ENCODE measurements at places on chromosomes 5 and 9.

- no peak for DNase-seq
These were observed 489.1 kb downstream of the CSNK1G3 start for GRCh38 chr5:124001036-124001615.

DNA sequence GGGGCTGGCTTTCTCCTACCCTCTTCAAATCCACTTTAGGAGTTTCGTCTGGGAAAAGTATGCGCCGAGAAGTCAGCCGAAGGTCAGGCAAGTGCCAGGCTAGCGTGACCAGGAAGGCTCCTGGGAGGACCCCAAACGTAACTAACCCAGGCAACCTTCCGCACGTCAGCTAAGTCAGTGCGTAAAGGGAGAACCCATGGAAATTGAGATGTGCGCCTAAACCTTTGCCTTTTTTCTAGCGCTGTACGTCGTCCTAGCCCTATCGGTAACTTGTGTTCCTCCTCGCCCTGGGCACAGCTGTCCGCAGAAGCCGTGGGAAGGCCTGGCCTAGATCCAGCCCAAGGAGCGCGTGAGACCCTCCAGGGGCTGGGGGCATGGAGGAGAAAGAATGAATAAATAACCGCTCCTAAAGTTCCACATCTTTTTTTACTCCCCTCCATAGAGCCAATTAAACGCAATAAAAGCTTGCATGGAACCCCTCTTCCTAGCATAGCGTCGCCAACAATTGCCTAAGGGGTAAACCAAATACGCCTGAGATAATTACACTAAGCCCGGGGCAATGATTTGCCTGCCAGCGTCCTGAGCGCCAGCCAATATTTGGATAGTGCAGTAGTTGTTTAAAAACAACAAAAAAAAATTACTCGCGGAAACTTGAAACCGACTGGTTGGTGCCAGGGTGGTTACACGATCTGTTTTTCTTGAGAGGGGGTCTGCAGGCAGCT, 4.0 kb upstream of the FOXB2 start:
- no peak for DNase-seq

DNA sequence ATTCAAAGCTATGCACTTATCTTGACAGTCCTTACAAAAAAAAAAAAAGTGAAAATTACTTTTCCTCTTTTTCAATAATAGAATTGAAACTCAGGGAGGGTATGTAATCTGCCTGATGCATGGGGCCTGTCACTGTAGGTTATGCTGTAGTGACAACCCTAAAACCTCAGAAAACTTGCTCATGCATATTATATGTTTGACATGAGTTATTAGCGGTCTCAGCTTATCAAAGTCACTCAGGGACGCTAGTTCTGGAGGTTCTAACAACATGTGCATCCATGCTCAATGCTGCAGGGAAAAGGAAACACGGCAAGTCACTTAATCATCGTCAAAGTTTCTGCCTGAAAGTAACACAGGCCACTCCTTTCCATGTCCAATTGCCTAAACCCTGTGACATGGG, 78.4 kb upstream of the TMEM252 start:
- no peak for DNase-seq

GRCh38 chr9:79672891-79673290, 101.1 kb downstream of the TLE4 start:
- DNase-seq, result no peak

DNA sequence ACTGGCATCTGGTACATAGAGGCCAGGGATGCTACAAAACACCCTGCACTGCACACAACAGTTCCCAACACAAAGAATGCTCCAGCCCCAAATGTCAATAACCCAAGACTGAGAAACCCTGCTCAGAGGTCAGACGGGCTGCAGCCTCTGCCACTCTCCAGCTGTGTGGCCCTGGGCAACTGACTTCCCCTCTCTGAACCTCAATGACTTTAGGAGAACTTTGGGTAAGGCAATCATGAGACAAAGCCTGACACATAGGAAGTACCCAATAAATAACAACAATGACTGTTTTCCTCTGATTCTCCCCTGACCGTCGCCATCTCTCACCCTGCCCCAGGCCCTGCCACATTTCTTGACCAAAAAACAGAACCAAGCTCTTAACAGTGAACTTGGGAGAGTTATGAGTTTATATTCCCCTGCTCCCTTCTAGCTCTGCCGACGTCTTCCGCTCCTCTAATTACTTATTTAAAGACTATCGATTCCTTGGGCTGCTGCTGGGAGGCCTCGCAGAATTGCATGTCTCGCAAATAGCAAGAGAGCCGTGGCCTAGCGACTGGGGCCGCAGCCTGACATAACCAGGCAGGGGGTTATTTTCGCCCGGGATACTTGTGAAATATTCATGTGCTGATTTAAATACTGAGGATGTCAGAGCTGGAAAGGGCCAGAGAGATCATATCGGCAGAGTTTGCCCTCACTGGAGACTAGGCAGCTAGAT, 24.5 kb upstream of the CRB2 start:
- no peak for DNase-seq

DNA sequence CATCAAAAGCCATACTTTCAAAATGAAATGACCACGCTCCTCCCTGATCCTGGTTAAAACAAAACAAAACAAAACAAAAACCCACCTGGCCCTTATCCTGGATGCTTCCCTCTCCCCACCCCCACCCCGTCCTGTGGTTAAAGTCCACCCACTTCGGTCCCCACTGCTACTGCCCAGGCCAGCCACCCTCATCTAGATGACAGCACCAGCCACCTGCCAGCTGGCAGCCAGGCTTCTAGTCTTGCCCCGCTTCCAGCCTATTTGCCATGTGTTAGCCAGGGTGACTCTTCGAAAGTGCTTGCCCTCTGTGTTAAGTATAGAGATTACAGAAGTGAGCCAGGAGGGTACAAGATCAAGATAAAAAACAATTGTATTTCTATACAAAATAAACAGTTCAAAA, 27.5 kb upstream of the NCS1 start:
- no peak for DNase-seq

DNA sequence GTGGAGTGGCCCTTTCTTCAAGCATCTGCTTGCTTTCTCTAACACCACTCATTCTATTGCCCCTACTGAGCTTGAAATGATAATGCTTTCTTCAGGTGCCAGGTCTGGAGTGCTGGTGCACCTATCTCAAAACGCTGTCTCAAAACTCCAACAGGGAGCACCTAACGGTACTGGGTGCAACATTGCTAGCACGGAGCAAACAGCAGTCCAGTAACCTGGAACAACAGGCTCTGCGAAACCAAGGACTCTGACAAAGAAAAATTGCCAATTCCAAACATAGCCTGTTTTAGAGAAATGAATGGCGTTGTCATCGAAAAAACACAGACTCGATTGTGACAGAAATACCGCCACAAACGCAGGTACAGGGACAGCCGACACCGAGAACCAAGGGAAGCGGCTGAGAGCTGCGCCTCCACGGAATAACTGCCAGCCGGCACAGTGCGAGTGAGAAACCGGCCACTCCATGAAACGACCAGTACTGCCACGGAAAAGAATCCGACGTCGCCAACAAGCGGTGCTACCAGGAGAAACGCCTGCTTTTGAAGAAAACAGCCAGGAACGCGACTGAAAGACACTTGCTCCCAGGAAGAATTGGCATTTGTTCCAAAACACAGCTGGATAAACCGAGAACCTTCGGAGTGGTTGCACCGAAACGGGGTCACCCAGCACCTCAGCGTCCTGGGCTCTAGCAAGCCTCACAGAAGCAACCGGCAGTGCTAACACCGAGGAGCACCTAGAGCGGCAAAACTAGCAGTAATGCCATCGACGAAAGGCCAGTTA, 3.1 kb downstream of the ANXA2R start:
- DNase-seq, result no peak

- DNase-seq, result no peak
These were observed 49.5 kb upstream of the TGFBR1 start for GRCh38 chr9:99055384-99055783.

DNA sequence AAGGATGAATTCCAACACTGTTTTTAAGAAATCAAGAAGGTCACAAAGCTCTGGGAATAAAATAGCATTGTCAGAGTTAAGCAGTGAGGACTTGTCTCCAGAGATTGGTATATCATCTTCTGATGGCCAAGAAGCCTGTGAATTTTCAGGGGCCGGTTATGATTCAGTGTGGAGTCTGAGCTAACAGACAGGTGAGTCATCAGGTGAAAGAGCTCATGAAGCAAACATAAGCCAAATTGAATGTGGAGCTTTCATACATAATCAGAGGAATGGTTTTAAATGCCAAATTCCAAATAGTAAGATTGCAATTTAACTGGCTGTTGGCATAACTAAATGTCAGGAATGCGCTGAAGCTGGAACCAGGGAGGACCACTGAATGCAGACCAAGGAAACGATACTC, 494.2 kb downstream of the MTRR start:
- no peak for DNase-seq

GRCh38 chr9:92706218-92706940, 36.4 kb upstream of the IPPK start:
- no peak for DNase-seq

Measured in NCI-H187 (cell line).